ENCODE measurements at places on chromosomes 12 and 14. TPM values are rescaled to one million over a fixed set of nuclear protein-coding genes. Genes with fewer than 3 reads are reported as not detected.
A peak's percentile ranks its signal among the peaks of the same experiment; 100 is the strongest.

SIX1 gene
- 0.78 TPM for total RNA-seq

GLT1D1 gene
- total RNA-seq: 4.4 TPM

ALDH2 gene
- total RNA-seq: 7.9 TPM

LEMD3 gene
- total RNA-seq: 38.3 TPM

AQP2 gene
- total RNA-seq: not detected

RAN gene
- total RNA-seq: 976 TPM

PLEKHD1 gene
- 0.28 TPM for total RNA-seq

DNA sequence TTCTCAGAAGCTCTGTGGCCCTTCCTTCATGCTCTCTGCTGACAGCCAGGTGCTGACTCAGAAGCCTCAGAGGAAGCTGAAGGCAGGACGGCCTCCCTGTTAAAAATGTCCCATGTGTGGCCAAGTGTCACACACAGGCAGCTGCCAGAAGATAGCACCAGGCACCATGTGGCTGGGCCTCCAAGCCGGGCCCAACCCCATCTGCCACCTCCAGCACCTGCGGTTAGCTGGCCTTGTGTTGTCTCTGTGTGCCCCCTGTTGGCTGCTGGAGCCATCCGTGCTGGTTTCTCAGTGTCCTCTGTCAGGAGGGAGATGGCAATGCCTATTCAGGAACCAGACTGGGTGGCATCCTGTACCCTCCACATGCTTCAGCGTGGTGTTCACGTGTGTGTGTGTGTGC, 63.2 kb downstream of the TSPAN11 start:
- DNase-seq: peak; percentile 73
- no peaks in the 10 kb centered on the region for H3K4me1 ChIP-seq
- no peaks in the 10 kb centered on the region for H3K27me3 ChIP-seq
- no peaks in the 10 kb centered on the region for H3K36me3 ChIP-seq

DNA sequence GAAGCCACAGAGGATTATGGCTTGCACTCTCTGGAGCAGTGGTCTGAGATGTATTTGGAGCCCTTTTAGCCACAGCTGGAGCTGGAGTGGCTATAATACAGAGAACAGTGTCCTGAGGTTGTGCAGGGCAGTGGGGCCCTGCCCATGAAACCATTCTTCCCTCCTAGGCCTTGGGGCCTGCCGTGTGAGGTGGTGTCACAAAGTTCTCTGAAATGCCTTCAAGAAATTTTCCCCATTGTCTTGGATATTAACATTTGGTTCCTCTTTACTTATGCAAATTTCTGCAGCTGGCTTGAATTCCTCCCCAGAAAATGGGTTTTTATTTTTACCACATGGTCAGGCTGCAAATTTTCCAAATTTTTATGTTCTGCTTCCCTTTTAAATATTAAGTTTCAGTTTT, 79.3 kb downstream of the UNC79 start:
- H3K4me1 ChIP-seq: no peaks in the 10 kb centered on the region
- DNase-seq: peak; percentile 44
- no peaks in the 10 kb centered on the region for H3K27me3 ChIP-seq
- H3K36me3 ChIP-seq: no peaks in the 10 kb centered on the region

GRCh38 chr14:104307627-104308401, 169.4 kb downstream of the KIF26A start:
- H3K27ac ChIP-seq: no peak overlapping the region
- H3K4me3 ChIP-seq: no peak overlapping the region
- H3K27me3 ChIP-seq: no peaks in the 10 kb centered on the region

- no peaks in the 10 kb centered on the region for H3K36me3 ChIP-seq
- no peak overlapping the region for H3K27ac ChIP-seq
- H3K4me1 ChIP-seq: no peaks in the 10 kb centered on the region
- no peaks in the 10 kb centered on the region for H3K27me3 ChIP-seq
Observed at GRCh38 chr14:100698666-100699448, 27.8 kb upstream of the DLK1 start.

DNA sequence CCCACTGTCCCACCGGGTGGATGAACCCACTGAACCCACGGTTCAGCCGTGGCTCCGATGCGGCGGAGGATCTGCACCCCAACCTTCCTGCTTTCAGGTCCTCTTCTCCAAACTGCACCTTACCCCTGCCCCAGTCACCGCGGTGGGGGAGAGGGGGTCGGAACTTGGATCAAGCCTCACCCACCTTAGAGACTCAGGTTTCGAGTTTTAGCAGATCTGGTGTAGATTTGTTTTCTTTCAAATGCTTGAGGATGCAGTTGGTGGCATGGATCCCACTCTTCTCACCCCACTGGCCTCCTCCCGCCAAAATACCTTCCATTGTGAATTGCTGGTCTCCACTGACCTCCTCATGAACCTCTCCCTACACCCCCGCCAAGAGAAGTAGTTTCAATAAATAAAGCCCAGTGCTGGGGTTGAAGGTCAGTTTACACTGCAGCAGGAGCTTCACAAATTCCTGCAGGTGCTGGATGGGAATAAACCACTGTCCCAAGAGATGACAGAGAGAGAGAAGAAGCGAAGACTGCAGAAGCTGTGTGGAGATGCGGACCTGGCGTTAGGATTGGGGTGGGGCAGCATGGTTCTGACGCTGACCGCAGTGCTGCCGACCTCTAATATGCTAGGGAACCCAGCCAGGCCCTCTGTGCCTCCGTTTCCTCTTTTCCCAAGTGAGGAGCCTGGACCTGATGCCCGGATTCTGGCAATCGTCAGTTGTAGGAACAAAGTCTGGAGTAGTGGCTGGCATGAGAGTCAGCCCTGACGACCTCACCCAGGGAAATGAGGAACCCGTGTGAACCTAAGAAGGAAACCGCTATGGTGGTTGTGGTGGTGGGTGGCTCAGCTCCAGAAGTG, 7.4 kb downstream of the TTC6 start:
- peaks cover 100% of the 10 kb centered on the region for H3K27me3 ChIP-seq
- no peak overlapping the region for H3K4me3 ChIP-seq
- DNase-seq: no peak
- H3K4me1 ChIP-seq: peaks cover 24% of the 10 kb centered on the region

GRCh38 chr14:94124582-94125377, 4.6 kb downstream of the IFI27L2 start:
- H3K27ac ChIP-seq: no peak overlapping the region
- no peak overlapping the region for H3K4me3 ChIP-seq
- H3K27me3 ChIP-seq: no peaks in the 10 kb centered on the region
- H3K4me1 ChIP-seq: 0 out of 2 replicates have a peak, but pooled peaks cover 6% of the 10 kb centered on the region
- DNase-seq: no peak
- no peaks in the 10 kb centered on the region for H3K36me3 ChIP-seq

DNA sequence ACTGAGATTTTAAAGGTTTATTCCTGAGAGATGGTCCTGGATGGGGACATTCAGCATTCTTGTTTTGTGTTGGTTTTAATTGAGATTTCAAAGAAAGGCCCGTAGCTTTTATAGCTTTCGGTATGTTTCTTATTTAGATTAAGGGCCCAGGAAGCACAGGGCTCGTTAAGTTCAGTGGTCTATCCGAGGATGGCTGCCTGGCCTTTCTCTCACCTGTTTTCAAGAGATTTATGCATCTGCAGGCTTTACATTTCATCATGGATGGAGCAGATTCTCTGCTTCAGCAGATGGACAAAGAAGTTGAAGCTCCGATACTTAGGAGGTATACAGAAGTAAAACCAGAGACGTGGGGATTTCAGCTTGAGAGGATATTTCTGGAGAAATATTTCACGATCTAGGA, 16.0 kb downstream of the FZD10 start:
- no peak for DNase-seq
- no peaks in the 10 kb centered on the region for H3K4me1 ChIP-seq
- H3K36me3 ChIP-seq: no peaks in the 10 kb centered on the region

DNA sequence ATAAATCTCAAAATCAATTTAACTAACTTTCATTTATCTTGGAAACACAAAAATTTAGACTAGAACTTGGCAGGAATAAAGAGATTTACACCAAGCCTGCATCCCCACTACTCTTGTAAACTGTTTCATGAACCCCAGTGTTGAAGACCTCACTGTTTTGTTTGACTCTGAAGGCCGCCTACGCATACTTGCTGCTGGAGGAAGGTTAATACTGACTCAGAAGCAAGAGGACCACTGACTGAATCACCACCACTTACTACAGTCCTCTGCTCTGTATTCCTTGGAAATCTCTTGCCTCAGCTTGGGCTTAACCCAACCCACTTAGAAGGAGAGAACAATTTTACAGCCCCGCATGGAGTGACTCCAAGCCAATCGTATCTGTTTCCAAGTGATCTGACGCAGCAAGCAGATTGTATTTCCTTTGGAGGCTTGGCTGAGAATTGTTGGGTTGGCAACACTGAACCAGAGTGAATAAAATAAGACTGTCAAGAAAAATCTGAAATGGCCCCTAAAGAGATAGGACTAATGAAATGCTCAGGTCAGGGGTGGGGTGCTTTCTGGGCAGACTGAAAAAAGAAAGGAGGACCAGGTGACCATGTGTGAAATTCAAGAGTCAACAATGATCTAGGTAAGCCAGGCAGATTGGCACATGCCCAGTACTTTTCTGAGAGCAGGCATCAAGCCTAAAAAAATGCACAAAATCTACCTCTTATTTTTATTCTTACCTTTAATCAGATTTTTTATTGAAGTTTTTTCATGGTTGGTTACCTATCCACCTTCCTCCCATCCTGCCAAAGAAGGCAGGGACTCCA, 248.6 kb downstream of the ZFP36L1 start:
- H3K27ac ChIP-seq: no peak overlapping the region
- H3K4me1 ChIP-seq: peaks cover 11% of the 10 kb centered on the region
- no peak overlapping the region for H3K4me3 ChIP-seq
- no peak for DNase-seq
- no peaks in the 10 kb centered on the region for H3K36me3 ChIP-seq

DNA sequence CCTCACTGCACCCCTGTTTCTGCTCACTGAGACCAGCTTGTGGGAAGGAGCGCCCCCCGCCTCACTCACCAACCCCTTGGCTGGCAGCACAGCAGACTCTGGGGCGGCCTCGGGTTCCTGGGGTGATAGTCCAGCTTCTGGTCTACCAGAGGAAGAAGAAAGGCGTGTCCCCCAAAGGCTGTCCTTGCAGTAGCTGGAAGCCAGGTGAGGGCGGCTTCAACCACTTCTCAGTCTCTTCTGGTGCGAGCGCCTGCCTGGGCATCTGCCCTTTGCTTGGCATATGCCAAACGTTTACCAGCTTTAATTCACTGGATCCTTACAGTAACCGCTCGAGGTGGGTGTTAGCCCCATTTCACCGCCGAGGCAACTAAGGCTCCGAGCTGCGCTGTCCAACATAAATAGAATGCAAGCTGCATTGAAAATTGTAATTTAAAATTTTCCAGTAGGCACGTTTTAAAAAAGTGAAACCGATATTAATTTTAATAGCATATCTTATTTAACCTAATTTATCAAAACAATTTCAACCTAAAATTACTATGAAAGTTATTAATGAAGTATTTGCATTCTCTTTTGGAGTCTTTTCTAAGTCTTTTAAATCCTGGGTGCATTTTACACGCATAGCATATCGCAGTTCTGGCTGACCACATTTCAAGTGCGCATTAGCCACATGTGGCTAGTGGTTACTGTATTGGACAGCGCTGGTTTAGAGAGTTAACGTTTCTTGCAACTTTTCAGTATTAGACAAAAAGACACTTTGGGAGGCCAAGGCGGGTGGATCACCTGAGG, 872 bp downstream of the FAM177A1 start:
- DNase-seq: peak; percentile 71
- peak overlapping the region; percentile 87 for H3K4me3 ChIP-seq
- H3K36me3 ChIP-seq: no peaks in the 10 kb centered on the region
- H3K27ac ChIP-seq: peak overlapping the region; percentile 98
- H3K4me1 ChIP-seq: peaks cover 7% of the 10 kb centered on the region

DNA sequence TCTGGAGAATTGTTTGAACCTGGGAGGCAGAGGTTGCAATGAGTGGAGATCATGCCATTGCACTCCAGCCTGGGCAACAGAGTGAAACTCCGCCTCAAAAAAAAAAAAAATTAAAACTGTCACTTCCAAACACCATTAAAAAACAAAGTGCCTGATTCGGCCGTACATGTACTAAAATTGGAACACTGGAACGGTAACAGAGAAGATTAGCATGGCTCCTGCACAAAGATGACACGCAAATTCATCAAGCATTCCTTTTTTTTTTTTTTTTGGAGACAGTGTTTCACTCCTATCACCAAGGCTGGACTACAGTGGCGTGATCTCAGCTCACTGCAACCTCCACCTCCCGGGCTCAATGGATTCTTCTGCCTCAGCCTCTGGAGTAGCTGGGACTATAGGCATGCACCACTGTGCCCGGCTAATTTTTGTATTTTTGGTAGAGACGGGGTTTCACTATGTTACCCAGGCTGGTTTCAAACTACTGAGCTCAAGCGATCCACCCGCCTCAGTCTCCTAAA, 40.2 kb upstream of the SINHCAF start:
- H3K36me3 ChIP-seq: no peaks in the 10 kb centered on the region
- H3K27me3 ChIP-seq: no peaks in the 10 kb centered on the region
- no peak for DNase-seq
- H3K4me1 ChIP-seq: peaks cover 39% of the 10 kb centered on the region

GRCh38 chr12:81987371-81987770, 228.2 kb upstream of the PPFIA2 start:
- no peaks in the 10 kb centered on the region for H3K27me3 ChIP-seq
- no peak for DNase-seq
- H3K4me3 ChIP-seq: no peak overlapping the region
- H3K27ac ChIP-seq: no peak overlapping the region

GRCh38 chr12:18580706-18581105, 157.1 kb downstream of the PLCZ1 start:
- H3K36me3 ChIP-seq: no peaks in the 10 kb centered on the region
- no peak overlapping the region for H3K27ac ChIP-seq
- no peak for DNase-seq
- H3K27me3 ChIP-seq: no peaks in the 10 kb centered on the region

- no peaks in the 10 kb centered on the region for H3K36me3 ChIP-seq
- no peaks in the 10 kb centered on the region for H3K4me1 ChIP-seq
- no peak overlapping the region for H3K4me3 ChIP-seq
Observed at GRCh38 chr14:76346391-76347160, 29.4 kb upstream of the ESRRB start.

- no peaks in the 10 kb centered on the region for H3K4me1 ChIP-seq
- H3K27me3 ChIP-seq: no peaks in the 10 kb centered on the region
- no peaks in the 10 kb centered on the region for H3K36me3 ChIP-seq
- no peak overlapping the region for H3K27ac ChIP-seq
- H3K4me3 ChIP-seq: no peak overlapping the region
Observed at GRCh38 chr12:57539-57938, 9.0 kb upstream of the IQSEC3 start.

DNA sequence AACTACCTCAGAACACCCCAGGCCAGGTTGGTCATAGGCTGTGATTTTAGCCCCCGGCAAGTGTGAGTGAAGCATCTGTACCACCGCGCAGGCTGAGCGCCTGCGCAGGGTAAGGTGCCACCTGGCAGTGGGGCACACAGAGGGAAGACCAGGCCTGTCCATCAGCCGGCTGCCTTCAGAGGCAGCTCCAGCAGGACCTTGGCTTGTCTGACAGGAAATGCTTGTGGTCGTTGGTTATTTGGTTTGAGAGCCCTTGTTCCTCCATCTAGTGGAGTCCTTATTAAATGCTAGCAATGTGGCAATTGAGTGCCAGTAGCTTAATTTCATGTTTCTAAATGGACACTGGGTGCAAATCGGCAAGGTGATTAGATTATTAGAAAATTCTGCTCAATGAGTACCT, 27.5 kb downstream of the SLC25A29 start:
- H3K27ac ChIP-seq: peak overlapping the region; percentile 69
- H3K4me1 ChIP-seq: peaks cover 48% of the 10 kb centered on the region
- no peak for DNase-seq
- H3K27me3 ChIP-seq: no peaks in the 10 kb centered on the region
- no peak overlapping the region for H3K4me3 ChIP-seq

All from GM23338 (cell line).